NCI-H2227 treated with DMSO at 0.1 percent for 48 hours (cell line): ENCODE measurements at places on chromosomes 11 and 22.

GRCh38 chr11:10208131-10208575 lies 85.9 kb downstream of the SBF2 start:
- DNase-seq, result peak; percentile 57

DNA sequence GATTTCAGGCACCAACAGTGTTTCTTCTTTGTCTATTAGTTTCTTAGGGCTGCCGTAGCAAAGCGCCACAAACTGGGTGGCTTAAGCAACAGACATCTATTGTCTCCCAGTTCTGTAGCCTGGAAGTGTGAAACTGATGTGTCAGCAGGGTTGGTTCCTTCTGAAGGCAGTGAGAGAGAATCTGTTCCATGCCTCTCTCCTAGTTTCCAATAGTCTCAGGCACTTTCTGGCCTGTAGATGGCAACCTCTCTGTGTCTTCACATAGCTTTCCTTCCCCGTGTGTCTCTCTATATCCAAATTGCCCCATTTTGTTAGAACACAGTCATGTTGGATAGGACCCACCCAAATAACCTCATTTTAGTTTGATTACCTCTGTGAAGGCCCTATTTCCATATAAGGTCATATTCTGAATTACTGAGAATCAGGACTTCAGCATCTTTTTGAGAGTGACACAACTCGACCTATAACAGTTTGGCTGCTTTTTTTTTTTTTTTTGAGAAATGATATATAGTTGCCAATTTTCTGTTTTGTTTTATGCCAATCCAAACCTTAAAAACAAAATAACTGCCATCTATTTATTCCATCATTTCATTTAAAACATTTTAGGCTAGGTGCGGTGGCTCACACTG lies 108.2 kb downstream of the SLC36A4 start:
- no peak for DNase-seq

GRCh38 chr22:44723801-44724200 lies 21.8 kb downstream of the PRR5 start:
- DNase-seq, result no peak

DNA sequence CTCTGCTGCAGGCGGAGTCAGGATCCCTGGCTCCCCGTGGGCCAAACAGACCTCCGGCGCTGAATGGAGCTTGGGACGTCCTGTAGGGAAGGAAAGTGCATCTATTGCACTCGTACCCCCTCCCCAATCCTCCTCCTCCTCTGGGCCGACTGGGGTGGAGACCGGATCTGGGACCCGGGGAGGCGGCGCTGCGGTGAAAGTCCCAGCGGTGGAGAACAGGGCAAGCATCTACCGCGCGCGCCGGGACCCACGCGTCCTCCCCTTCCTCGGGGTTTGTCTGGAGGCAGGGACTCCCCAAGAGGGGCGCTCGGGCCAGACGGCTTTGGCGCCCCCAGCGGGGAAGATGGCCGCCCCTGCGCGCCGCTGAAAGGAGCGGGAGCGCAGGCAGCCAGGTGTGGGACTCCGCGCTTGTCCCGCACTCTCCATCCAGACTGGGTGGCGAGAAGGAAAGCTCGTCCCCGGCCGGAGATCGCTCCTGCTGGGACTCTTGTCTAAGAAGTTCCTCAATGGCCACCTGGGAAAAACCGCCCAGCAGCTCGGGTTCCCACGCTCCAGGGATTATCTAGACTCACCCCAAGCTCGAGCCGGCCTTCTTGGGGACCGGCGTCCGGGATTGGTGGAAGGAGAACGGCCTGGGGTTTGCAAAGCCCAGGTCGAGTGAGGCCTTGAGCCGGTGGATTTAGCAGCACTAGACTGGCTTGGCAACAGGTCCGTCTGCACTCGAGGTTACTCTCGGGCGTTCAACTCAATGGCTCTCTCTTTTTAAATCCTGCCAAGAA lies 718 bp downstream of the FADS2 start:
- peak; percentile 17 for DNase-seq

DNA sequence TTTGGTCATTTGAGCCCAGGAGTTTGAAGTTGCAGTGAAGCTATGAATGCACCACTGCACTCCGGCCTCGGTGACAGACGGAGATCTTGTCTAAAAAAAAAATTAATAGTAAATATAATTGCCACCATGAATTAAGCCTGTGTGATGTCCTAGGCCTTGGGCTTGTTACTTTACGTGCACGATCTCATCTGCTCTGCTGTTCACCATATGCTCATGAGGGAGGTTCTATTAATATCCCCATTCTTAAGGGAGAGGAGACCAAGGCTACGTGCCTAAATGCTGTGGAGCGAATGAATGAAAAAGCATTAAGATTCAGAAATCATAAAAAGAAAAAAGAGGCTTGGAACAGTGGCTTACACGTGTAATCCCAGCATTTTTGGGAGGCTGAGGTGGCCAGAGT lies 2.6 kb upstream of the ATG2A start:
- DNase-seq, result no peak

GRCh38 chr22:39206491-39206890 lies 38.3 kb downstream of the PDGFB start:
- DNase-seq, result no peak

GRCh38 chr11:128609785-128610184 lies 22.4 kb upstream of the ETS1 start:
- no peak for DNase-seq

DNA sequence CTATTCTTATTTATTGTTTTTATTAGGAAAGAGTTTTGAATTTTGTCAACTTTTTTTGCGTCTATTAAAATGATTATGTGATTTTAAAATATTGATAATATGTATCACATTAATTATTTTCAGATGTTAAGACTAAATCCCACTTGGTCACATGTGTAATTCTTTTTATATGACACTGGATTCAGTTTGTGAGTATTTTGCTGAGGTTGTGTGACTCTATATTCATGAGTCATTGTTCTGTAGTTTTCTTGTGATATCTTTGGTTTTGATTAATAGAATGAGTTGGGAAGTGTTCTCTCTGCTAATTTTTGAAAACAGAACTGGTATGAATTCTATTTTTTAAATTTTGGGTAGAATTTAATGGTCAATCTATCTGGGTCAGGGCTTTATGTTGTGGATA lies 317.9 kb downstream of the ETS1 start:
- no peak for DNase-seq

DNA sequence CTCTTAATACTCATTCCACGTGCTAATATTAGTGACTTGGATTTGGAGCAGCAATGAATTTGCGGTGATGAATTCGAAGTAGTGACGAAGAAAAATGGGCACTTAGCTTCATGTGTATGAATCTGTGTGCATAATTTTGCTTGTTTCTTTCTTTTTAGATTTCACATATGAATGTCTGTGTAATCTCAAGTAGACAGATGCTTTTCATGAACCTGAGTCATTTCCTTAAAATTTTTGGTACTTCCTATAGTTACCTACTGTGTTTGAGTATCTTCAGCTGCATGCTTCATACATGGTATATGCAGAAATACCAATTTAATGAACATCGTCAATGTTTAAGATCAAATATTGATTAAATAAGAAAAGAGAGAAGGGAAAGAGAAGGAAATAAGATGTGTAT lies 540.2 kb downstream of the RAB38 start:
- no peak for DNase-seq

DNA sequence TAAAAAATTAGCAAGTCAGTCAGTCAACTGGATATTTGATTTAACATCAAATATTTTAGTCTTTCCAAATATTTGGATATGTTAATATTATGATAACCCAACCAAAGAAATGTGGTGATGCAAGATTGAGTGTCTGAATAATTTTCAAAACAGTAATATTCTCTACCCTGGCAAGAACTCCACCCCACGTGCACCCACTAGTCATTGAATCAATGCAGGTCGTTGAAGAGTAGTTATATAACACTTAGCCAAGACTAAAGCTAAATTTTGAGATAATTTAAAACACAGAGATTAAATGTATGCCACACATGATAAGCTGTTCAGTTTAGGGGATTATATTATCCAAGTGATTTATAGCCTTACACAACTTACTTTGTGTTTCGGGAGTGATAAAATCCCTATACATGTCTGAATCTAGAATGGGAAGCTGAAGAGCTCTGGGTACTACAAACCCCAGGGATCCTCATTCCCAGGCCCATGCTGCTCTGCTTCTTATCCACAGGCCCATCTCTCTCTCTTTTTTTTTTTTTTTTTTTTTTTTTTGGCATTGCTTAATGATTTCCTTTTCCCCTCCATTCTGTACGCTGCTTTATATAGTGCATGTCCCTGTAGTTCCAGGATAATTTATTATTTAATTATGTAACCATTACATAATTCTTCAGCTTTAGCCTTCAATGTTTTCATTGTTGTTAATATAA lies 392.9 kb downstream of the NTM start:
- DNase-seq, result no peak

DNA sequence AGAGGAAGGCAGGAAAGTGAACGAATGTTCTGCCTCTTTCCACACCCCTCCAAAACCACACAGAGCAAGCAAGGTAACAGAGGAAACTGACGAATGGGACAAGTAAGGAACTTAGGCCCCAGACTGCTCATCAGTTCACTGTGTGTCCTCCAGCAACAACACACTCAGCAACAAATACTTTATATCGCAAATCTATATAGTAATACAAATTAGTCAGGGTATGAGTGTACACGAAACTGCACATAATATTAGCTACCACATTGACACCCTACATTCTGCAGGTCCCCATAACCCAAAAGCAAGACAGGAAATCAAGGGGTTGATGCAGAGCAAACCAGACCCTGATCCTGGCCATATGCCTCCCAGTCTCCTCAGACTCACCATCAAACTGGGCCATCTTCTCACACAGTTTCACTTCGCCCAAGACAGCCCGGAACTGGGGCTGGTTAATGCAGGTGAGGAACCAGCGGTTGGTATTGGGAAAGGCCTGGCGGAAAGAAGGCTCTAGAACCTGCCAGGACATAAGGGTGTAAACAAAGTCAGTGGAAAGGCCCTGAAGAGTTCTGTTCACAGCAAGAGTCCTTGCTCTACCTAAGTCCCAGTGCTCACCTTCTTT lies 6.6 kb downstream of the EEF1G start:
- DNase-seq, result no peak

GRCh38 chr11:8610532-8611116 lies 16.6 kb upstream of the STK33 start:
- peak; percentile 70 for DNase-seq

DNA sequence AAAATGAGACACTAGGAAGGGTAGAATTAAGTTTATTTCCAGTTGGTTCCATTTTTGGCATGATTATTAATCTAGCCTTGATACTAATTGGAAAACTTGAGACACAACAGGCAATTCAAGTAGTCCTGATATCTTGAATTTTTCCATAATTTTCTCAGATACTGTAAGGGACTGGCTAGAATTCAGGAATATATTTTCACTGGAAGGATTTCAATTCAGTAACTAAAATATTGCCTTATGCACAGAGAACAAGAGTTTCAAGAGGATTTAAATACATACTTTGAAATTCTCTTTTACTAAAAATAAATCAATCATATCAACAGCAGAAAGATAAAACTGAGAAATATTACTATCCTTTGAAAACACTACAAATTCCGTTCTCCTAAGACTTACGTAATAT lies 632.9 kb downstream of the LRRC4C start:
- no peak for DNase-seq

DNA sequence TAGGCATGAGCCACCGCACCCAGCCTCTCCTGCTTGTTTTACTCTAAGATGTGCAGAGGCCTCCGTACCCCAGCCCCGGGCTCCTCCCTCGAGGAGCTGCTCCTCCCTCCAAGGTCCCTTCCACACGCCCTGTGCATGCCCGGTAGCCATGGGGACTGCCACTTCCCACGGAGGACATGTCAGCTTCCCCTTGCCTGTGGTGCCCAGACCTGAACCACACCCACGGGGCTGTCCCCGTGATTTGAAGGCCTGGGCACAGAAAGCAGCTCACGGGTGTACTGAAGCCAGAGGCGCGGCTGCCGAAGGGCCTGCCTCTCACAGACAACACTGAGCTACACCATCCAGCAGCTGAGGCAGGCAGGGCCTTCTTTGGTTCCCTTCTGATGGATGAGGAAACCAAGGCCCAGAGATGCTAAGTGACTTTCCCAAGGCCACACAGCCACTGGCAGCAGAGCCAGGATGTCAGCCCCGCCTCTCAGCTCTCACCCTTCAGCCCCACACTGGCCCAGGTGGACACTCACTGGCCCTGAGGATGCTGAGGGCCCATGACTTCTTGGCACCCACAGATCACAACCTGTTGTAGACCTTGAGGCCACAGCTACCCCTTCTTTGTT lies 7.3 kb downstream of the INS start:
- no peak for DNase-seq

- DNase-seq, result no peak
These were observed 182.3 kb downstream of the BLID start for GRCh38 chr11:121933694-121934093.

DNA sequence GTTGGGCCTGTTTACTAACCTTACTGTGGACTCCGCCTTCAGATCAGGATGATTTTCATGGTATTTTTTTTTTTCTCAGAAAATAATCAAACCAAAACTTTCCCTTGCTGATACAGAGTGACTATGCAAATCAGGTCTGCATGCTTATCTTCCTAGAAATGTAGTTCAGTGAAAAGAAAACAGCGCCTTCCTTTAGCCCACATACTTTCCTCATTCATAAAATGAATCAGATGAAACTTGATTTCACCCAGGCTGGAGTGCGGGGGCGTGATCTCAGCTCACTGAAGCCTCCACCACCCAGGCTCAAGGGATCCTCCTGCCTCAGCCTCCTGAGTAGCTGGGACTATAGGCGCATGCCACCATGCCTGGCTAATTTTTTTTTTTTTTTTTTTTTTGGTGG lies 26.0 kb downstream of the ZNRF3 start:
- no peak for DNase-seq

DNA sequence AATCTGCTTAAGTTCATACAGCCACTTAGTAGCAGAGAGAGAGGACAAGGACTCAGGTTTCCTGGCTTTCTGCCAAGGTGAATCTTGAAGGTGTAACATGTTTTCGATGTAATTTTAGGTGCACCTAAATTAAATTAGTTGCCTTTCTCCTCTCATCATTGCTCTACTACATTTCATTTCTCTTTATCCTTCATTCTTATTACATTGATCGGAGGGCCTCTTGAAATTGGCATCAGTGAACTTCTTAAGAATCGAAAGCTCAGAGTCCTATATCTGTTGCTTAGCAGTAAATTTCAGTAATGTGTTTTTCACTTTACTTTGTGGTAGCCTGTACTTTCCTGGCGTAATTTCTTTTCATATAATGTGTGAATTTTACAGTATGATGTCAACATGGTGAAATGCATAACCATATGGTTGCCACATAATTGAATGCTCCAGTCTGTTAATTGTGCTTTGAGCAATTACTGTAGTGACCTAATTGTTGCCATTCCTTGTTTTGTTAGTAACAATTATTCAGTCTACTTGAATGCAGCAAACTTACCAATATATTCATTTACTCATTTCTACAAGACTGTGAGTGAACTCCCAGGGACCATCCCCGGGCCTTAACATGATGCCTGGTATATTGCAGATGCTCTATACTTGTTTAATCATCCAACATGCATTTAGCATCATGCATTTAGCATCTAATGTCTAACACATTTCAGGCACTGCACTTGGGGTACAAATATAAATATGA lies 138.1 kb downstream of the MAML2 start:
- DNase-seq, result peak; percentile 37

- no peak for DNase-seq
These were observed 1.5 kb downstream of the IL17RA start for GRCh38 chr22:17086296-17086695.
